ENCODE measurements at places on chromosomes 11 and 22. TPM values are rescaled to one million over a fixed set of nuclear protein-coding genes. Genes with fewer than 3 reads are reported as not detected.

OR52A1 gene
- polyA plus RNA-seq: 0.03 TPM

CDC45 gene
- 7.4 TPM for polyA plus RNA-seq

CSTF3 gene
- 33.4 TPM for polyA plus RNA-seq

PRODH gene
- polyA plus RNA-seq: 11.6 TPM

TSGA10IP gene
- 0.25 TPM for polyA plus RNA-seq

KCNJ1 gene
- polyA plus RNA-seq: 0.20 TPM

TPCN2 gene
- 7.2 TPM for polyA plus RNA-seq

GRCh38 chr11:69936771-69937170 lies 117.6 kb upstream of the FGF3 start:
- DNase-seq: no peak

- DNase-seq: no peak
Measured at GRCh38 chr22:22836635-22837034, 51.0 kb upstream of the IGLL5 start.

DNA sequence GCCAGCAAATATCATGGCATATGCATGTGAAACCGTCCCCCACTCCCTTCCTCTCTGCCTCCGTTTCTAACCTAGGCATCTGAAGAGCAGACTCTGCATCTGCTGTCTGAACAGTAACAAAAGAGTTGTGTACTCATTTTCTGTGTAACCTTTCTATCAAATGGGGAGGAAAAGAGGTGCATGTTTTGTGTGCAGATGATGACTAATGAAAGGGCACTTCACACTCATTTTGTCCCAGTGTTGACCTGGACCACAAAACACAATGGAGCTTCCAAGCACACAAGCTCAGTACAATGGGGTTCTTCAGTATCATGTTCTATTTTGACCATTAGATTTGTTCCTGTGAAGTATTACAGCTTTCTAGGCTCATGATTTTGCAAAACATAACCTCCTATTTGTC lies 13.0 kb downstream of the JHY start:
- no peak for DNase-seq

DNA sequence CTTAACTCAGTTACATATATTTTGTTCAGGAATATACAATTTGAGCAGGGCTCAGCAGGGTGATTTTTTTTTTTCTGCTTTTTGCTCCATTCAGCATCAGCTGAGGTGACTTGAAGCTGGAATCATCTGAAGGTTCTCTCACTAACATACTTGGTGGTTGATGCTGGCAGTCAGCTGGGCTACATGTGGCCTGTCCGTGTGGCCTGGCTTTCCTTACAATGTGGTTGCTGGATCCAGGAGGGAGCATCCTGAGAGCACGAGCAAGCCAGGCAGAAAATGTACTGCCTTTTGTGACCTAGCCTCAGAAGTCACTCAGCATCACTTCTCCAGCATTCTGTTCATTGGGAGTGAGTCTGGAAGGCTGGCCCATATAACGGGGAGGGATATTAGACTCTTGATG lies 151.6 kb upstream of the E2F8 start:
- DNase-seq: no peak

DNA sequence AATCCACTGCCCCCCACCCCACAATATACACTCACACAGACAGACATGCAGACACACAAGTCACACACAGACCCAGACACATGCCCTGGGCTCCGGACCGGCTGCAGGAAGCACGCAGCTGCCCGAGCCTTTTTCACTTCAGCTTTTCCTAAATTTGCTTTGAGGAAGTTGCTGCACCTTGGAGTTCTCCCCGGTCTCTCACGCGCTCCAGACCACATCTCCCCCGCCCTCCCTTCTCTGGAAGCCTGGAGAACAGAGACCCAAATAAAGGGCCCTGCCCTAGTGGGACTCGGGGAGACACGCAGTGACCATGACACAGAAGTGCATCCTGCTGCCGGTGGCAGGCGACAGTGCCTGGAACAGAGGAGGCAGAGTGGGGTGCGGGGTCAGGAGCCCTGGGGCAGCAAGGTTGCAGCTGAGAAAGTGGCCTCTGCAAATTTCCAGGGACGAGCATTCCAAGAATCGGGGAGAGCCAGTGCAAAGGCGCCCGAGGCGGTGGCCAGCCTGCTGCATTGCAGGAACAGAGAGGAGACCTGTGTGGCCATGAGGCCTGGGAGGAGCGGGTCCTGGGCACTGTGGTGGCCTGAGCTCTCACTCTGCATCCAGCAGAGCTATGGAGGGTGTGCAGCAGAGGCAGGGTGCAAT lies 19.1 kb downstream of the RPL3 start:
- DNase-seq: no peak

- DNase-seq: no peak
Measured at GRCh38 chr22:46842606-46843005, 80.2 kb downstream of the TBC1D22A start.

DNA sequence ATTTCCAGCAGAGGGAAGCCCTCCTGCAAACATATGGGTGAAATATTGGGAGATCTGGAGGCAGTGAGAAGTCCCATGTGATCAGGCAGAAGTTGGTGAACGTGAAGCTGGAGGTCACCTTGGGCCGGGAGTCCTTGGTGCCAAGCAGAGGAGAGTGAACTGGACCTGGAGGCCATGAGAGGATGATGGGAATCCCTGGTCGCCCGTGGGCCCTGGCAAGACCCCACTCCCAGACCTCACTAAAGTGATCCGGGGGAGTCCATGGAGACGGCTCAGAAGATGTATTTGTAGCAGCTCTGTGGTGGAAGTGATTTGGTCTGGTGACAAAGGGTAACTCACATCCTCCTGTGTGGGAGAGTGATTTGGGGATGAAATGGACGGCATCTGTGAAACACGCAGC lies 71.0 kb downstream of the ARHGAP8 start:
- DNase-seq: no peak

DNA sequence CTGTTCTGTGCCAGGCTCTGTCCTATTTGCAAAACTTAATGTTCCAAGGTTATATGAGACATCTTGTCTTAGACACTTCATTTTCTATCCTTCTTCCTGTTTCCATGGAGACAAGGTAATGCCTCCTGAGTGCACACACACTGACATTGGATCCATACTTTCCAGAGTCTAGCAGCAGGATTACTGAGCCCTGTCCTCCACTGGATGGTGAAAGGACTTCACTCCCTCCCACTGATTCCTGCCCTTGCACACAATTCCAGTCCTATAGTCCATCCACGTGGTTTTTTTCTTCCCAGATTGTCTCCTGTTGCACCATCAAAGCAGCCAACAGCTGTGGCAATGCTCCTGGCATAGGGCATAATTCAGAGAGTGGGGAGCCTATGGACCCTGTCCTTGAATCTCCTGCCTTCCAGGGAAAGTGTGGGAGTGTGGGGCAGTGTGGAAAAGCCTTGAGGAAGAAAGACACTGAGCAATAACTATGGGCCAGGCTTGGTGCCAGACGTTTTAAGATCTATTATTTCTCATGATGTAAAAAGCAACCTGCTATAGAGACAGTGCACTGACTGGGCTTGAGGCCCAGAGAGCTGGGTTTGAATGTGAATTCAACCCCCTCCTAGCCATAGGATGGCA lies 31.3 kb downstream of the SERPINH1 start:
- DNase-seq: no peak

GRCh38 chr22:43625242-43625641 lies 186.9 kb downstream of the EFCAB6 start:
- no peak for DNase-seq

GRCh38 chr11:72740562-72741428 lies 11.4 kb downstream of the ARAP1 start:
- DNase-seq: no peak

GRCh38 chr11:102530558-102530957 lies at the start of gene MMP7:
TSS of gene MMP7 (minus strand) at chr11:102530747. CDS start at chr11:102530700, 47 bp downstream.
- no peak for DNase-seq

- no peak for DNase-seq
Measured at GRCh38 chr11:1219834-1220815, 2.7 kb upstream of the MUC5B start.

DNA sequence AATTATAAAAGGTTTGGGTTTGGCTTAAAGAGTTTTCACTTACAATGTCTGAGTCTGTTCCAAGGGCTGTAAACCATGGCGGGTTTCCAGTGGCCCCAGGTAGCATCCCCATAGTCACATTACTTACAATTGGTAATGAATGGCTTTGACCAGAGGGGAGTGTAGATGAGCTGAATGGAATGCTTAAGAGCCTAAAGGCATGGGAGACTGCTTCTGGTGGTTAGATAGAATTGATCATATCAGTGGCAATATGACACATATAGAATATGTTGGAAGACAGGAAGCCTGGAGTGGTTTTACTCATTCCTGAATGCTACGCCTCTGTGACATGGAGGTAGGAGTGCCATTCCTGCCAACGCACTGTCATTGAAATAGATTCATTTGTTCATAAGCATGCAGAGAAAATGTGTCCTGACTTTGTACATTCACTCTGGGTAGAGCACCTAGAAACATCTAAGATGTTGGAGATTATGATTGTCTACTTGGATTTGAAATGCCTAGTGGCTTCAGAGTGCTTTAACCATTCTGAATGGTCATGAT lies 183.3 kb downstream of the BLID start:
- DNase-seq: no peak

- no peak for DNase-seq
Measured at GRCh38 chr11:36142439-36142838, 146.8 kb downstream of the COMMD9 start.

GRCh38 chr22:26168330-26168851 lies 871 bp upstream of the SEZ6L start:
- no peak for DNase-seq

- no peak for DNase-seq
Measured at GRCh38 chr11:14308897-14309387, 50.0 kb downstream of the RRAS2 start.

- no peak for DNase-seq
Measured at GRCh38 chr11:48044577-48044976, 64.2 kb downstream of the PTPRJ start.

- no peak for DNase-seq
Measured at GRCh38 chr11:12930850-12931249, 78.3 kb upstream of the RASSF10 start.

DNA sequence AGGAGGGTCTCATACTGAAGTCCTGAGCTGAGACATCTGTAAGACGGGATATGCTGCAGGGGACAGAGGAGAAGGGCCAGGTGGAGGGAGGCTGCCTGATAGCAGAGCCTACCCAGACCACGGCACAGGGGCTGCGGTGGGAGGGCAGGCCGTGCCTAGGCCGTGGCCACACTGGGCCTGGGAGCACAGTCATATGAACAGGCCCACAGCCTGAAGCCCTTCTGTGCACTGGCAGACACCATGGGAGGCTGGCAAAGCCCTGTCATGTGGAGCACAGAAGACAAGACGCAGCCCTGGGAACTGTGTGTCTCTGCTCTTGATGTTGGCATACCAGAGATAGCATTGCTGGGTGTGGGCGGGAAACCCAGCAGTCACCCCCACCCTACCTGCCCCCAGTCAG lies 3.3 kb downstream of the SPATA19 start:
- no peak for DNase-seq

DNA sequence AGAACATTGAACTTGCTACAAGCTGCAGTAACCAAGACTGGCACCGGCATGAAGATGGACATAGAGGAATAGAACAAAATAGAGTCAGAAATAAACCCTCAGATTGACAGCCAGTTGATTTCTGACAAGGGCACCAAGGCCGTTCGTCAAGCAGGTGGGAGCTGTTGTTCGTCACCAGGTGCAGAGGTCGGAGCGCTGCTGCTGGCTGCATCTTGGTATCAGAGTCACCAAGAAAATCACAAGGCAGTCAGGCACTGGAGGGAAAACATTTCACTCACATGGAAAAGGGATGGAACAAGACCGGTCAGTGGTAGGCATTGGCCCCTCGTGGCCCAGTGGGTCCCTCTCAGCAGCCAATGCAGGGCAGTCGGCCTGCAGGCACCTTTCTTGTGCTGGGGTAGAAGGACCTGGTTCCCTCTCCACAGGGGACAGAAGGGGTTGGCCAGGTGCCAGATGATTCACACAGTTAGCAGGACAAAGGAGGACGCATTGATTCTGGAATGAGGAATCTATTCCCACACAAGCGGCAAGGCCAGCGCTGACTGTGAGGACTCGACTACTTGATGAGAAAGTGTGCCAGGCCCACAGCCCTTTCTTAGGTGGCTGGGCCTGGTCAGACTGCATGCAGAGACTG lies 115.8 kb upstream of the FGF3 start:
- no peak for DNase-seq

- no peak for DNase-seq
Measured at GRCh38 chr11:110319501-110319900, 23.1 kb upstream of the RDX start.

- DNase-seq: peak; percentile 44
Measured at GRCh38 chr11:13105237-13105844, 96.2 kb downstream of the RASSF10 start.

DNA sequence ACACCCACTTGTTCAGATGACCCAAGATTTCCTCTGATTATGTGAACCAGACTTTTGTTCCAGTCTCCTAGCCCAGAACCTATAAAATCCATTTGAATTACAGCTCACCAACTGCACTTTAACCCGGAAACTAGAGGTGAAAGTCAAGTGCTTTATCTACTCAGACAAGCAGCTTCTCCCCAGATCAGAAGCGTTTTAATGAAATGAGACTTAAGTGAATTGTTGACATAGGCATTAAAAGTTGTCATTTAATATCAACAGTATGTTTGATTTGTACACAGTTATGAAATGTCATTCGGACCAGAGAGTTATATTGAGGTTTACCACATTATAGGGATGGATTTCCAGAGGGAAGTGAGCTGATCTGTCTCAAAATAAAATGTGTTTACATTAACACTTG lies 52.0 kb downstream of the CADM1 start:
- DNase-seq: no peak

DNA sequence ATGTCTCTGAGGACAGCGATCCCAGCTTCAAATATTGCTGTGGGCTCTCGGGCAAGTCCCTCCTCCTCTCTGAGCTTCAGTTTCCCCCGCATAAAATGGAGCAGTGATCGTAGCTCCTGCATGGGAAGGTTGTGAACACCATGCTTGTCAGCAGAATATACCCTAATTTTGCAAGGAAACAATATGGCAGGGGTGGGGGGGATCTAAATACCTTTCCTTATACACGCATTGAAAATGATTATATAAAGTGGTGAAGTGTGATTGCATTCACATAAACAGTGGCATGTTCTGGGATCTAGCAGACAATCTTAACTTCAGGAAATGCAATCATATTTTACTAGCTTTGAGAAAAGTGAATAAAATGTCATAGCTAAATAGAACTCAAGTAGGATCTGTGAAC lies 24.0 kb upstream of the RTN4R start:
- no peak for DNase-seq

All from muscle of back (tissue), 13 donors.